Cerebellum (tissue), 4 donors: ENCODE measurements at places on chromosomes 13 and 19.
A peak's percentile ranks its signal among the peaks of the same experiment; 100 is the strongest.

DNA sequence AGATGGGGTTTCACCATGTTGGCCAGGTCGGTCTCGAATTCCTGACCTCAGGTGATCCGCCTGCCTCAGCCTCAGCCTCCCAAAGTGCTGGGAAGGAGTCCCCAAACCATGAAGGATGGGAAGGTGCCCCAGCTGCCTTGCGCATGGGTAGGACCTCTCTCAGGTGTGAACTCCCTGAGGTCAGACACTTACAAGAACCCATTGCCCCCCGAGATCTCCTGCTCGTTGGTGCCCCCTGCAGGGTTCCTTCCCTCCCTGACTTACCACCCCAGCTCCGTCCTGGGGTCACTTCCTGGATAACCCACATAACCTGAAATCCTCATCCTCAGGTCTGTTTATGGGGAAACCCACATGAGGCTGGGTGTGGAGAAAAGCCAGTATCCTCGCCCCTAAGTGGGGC, 41.7 kb downstream of the UNC13A start:
- no peak for DNase-seq

DNA sequence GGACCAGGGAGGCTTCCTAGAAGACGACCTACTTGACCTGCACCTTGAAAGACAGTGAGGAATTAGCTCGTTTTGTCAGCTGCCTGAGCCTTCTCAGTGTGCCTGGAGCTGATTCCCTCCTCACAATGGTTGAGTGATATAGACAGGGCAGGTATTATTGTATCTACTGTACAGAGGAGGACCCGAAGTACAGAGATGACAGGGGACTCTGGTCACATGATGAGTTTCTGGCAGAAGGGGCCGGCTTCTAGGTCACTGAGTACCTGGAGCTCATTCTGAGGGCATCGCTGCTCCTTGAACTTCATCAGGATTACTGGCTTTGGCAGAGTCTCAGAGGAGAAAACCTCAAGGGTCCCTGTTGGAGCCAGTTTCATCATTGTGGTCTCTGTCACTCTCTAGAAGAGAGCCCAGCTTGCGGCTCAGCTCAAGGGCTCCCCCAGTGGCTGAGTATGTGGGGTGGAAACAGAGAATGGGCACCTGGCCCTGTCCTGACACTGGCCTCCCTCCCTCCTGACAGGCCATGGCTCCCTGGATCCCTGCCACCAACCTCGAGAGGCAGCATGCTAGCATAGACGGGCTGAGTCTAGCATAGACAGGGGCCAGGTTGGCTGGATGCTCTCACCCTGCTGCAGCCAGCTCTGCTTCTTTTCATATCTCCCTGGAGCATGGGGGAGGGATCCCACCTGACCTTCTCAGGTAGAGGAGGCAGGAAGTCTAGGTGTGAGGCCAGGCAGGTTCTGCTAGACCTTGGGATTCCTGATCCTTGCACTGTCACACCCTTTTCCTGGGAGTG, 38.7 kb downstream of the NFIX start:
- DNase-seq, result peak; percentile 93

GRCh38 chr19:4776436-4777211, 14.9 kb upstream of the FEM1A start:
- no peak for DNase-seq

DNA sequence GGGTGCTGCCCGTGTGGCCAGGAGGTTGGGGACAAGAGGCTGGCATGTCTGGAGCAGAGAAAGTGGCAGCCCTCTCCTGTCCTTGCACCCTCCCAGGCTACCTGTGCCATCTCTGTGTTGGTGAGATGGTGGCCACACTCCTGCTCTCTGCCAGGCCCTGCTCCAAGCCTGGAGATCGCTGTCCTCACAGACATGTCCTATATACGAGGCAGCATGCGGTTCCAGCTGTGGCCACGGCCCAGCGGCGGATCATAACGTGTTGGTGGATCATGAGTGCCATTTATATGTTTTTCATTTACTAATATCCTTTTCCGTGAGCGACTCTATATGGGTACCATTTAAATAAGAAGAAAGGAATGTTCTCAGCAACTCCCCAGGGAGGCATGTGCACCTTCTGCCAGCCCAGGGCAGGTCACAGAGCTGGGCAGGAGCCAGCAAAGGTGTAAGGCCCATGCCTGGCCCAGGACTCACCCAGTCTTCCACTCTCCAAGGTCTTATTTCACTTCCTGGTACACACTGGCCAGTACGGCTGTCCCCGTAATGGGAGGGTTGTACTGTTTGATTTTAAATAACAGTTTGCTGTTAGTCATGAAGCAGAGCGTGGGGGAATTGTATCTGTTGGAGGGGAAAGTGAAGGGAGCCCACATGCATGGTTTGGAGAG, 47.2 kb upstream of the LDLR start:
- DNase-seq, result no peak

- peak; percentile 98 for DNase-seq
Measured at GRCh38 chr19:1507763-1508506, 4.9 kb downstream of the ADAMTSL5 start.

GRCh38 chr13:26019251-26019650, 32.6 kb downstream of the SHISA2 start:
- no peak for DNase-seq
